ENCODE measurements at places on chromosomes 3 and 15. TPM values are rescaled to one million over a fixed set of nuclear protein-coding genes. Genes with fewer than 3 reads are reported as not detected.

The ARHGEF26 gene
- polyA plus RNA-seq, result 6.0 TPM

The TMEM158 gene
- 3.9 TPM for polyA plus RNA-seq

The ZNF80 gene
- polyA plus RNA-seq, result not detected

The ZIC1 gene
- polyA plus RNA-seq, result not detected

The SLC41A3 gene
- 20.0 TPM for polyA plus RNA-seq

The SEMA6D gene
- polyA plus RNA-seq, result not detected

The IQCH gene
- 2.1 TPM for polyA plus RNA-seq

The AHSG gene
- not detected for polyA plus RNA-seq

The LYZL4 gene
- polyA plus RNA-seq, result not detected

The SKOR1 gene
- polyA plus RNA-seq, result 0.11 TPM

The RBP2 gene
- polyA plus RNA-seq, result not detected

The STRA6 gene
- 60.6 TPM for polyA plus RNA-seq

The LRRIQ4 gene
- polyA plus RNA-seq, result not detected

The IGSF11 gene
- polyA plus RNA-seq, result 5.2 TPM

The HTR3E gene
- not detected for polyA plus RNA-seq

The COL6A6 gene
- polyA plus RNA-seq, result not detected

The ROPN1 gene
- not detected for polyA plus RNA-seq

The LRRC34 gene
- not detected for polyA plus RNA-seq

The ULK3 gene
- polyA plus RNA-seq, result 28.0 TPM

The DUOXA2 gene
- polyA plus RNA-seq, result not detected

The ITIH1 gene
- not detected for polyA plus RNA-seq

The SHF gene
- polyA plus RNA-seq, result 1.1 TPM

The TGM5 gene
- not detected for polyA plus RNA-seq

The METTL6 gene
- 29.6 TPM for polyA plus RNA-seq

The ZNF148 gene
- 9.9 TPM for polyA plus RNA-seq

The C15orf62 gene
- 0.05 TPM for polyA plus RNA-seq

The KNSTRN gene
- polyA plus RNA-seq, result 52.6 TPM

The PLA2G4E gene
- not detected for polyA plus RNA-seq

The GREM1 gene
- 3.4 TPM for polyA plus RNA-seq

The CLRN1 gene
- not detected for polyA plus RNA-seq

The DAZL gene
- not detected for polyA plus RNA-seq

The MKRN2OS gene
- polyA plus RNA-seq, result not detected

The RLBP1 gene
- polyA plus RNA-seq, result not detected

The TMEM207 gene
- polyA plus RNA-seq, result not detected

The CILP gene
- 0.09 TPM for polyA plus RNA-seq

The CNTN6 gene
- polyA plus RNA-seq, result not detected
